Activated naive CD4-positive, alpha-beta T cell treated with anti-CD3 and anti-CD28 coated beads, Interleukin-2, amount 10 ng/mL, durations not matched to agents 7 days and 5 days (primary cell): ENCODE measurements at places on chromosomes 7 and 10.

GRCh38 chr7:129494041-129494440 is 8.3 kb upstream of the SMKR1 start:
- no peak for DNase-seq

- DNase-seq = no peak
Observed at GRCh38 chr10:86888585-86889381, 68.6 kb downstream of the MMRN2 start.

GRCh38 chr7:17404006-17404405 is 105.6 kb downstream of the AHR start:
- DNase-seq = no peak

- DNase-seq = no peak
Observed at GRCh38 chr7:77797734-77798393, 370 bp downstream of the TMEM60 start.

DNA sequence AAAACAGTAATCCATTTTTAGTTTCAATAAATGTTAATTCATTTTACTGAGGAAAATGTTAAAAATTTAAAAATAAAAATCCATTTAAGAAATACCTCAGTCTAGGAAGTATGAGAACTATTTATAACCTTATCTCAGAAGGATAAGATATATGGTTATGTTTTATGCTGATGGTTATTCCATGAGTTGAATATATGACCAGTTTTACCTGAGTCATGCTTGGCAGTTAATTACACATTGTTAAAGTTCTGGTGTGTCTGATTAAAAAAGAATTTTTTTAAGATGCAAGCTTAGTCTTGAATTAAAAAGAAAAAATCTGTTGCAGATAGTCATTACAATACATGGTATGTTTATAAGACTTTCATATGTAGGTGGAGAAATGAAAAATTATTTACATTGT is 191.7 kb downstream of the ARL4A start:
- DNase-seq = no peak

- no peak for DNase-seq
Observed at GRCh38 chr10:45375101-45375500, 1.1 kb downstream of the ALOX5 start.

DNA sequence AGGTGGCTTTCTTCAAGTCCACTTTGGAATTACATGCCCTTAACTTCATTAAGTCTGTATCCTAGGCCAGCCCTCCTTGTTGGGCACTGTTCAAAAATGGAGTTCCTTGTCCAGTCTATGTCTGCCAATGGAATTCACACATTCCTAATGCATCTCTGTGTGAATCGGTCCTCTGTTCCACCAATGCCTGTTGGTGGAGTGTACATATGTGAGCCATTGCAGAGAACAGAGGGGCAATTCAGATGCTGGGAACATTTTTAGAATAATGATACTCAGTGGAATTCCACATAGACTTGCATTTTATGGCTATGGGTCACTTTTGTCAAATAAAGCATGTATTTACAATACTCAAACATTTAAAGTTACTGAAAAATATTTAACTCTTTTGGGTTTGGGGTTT is 108.3 kb downstream of the COL28A1 start:
- DNase-seq = no peak

- DNase-seq = no peak
Observed at GRCh38 chr7:80151274-80151665, 16.6 kb downstream of the GNAI1 start.

- no peak for DNase-seq
Observed at GRCh38 chr7:43199371-43200160, 87.1 kb downstream of the HECW1 start.

DNA sequence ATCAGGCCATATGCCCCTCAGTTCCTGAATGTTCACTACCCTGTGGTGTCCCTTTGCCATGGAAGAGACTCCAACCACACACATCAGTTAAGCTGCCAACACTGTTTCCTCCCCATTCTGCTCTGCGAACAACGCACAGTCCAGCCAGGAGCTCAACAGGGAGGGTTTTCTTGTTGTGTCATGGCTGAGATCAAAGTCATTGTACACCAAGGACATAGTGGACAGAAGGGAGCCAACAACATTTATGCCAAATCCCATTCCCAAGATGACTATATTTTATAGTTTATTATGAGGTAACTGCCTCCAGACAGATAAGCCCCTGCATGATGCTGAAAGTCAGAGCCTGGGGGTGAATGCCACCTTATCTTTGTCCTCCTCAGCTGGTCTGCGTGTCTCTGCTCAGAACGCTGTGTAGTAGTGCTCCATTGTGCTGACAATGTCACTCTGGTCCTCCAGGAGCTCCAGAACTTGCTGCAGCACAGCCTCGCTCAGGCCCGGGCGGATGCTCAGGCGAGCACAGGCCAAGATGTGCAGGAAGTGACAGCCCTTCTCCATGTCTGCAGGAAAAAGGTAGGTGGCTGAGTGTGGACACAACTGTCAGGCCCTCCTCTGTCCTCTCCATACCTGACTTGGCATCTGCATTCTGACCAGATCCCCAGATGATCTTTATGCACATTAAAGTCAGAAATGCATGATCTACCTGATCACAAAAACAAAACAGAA is 27.1 kb upstream of the SH3PXD2A start:
- DNase-seq = no peak

GRCh38 chr10:128062331-128062880 is 63.8 kb downstream of the MKI67 start:
- peak; percentile 41 for DNase-seq

- peak; percentile 69 for DNase-seq
Observed at GRCh38 chr7:111025006-111025405, 65.9 kb upstream of the LRRN3 start.

DNA sequence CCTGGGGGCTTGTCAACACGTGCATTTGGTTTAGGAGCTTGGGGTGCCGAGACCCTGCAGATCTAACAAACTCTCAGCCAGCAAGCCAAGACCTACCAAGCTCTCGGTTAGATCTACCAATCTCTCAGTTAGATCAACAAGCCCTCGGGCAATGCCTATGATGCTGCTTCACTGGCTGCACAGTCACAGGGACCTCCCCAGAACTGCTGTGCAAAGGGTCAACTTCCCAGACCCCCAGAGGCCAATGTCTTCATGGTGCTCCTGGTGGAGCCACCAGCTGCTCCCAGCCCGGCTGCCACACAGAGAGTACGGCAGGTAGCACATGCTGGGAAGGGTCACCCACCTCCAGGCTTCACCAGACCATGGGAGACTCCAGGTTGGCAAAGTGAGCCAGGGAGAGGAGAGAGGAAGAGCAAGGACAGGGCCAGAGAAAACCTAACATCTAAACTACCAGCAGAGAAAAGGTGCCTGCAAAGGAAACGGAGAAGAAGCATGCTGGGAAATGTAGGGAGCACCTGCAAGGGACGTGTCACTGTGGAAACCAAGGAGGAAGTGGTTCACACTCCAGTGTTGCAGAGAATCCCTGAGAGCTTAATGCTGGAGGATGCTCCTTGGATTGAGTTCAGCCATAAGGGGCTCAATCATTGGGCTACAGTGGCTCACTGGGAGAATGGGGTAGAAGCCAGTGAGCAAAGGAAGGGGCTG is 51.5 kb upstream of the GDF10 start:
- DNase-seq = no peak

- DNase-seq = no peak
Observed at GRCh38 chr10:6885284-6885683, 305.2 kb upstream of the PRKCQ start.

DNA sequence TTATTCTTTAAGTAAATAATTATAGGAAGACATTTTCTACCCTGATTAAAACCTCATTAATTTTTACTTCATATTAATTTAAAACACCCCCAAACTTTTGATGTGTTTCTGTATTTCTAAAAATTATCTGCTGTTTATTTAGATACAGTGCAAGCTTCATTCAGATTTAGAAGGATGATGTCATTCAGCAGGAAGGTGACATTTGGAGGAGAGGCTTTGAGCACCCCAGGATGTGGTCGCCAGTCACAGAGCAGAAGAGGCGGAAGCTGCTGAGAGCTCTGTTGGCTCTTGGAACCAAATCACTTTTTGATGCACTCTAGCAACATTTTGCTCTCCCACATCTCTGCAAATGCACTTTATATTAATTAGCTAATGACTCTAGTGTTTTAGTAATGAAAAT is 233.9 kb upstream of the CACNA2D1 start:
- peak; percentile 67 for DNase-seq

DNA sequence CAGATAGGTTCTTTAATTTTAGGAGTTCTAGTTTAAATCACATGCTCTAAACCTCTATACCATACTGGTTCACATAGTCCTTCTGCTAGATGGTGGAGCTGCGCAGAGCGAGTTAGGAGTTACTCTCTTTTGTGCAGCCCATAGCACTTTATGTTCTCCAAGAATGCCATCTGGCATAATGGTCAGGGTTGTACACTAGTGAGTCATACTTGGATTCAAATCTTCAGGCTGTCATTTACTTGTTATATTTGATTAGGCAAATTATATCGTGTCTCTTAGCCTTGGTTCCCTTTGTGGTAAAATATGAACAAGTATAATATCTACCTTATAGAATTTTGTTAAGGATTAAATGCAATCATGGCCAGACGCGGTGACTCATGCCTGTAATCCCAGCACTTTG is 1078.3 kb downstream of the NRG3 start:
- DNase-seq = no peak

DNA sequence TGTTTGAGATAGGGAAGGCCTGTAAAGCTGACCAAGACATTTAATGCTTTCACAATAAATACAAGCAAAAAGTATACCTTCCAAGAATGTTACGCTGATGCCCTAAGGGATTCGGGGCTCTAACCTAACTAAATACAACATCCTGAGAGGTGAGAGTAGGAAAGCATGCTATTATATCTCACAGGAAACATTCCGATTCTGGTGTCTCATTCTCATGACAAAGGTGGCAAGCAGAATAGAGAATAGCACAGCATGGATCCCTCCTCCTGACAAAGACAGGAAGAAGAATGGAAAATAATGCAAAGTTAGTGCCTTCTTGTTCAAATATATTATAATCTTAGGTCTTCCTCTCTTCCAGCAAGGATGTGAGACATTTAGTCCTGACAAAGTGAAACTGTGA is 504.3 kb downstream of the TFEC start:
- DNase-seq = no peak

DNA sequence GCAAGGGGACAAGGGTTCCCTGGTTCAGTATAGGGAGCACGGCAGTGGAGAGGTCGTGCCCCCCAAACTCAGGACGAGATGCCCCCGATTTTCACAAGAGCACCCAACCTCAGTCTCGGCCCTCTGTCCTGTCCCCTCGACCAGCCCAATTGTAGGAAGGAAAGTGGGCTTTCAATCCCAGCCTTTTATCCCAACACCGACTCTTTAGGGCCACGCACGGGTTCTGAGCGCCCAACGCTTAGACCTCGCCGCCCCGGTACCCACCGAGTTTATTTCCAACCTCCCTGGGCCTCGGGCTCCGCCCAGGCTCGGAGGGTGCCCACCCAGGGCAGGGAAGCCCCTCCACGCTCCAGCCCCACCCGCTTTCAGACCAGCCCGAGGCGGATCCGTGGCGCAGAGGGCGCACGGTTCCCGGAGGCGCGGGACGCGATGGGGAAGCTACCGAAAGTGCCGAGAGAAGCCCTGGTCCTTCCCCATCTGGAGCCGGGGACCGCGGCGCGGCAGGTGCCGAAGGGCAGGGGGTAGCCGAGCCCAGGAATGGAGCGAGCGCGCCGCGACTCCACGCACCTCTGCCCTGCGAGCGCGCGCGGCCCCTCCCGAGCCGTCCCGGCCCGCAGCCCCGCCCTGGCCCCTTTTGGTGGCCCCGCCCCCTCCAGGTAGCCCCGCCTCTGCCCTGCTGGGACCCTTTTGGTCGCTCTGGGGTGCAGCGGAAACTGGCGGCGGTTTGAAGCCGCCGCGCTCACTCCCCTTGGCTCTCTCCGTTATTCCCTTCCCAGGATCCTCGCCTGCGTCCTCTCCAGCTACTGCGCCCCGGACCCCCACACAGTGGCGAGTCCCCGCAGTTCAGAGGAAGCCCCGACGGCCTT is 20.4 kb downstream of the GRID2IP start:
- peak; percentile 77 for DNase-seq

GRCh38 chr10:133373174-133374090 is at the start of gene ECHS1:
Gene ECHS1, minus strand, starts transcription at chr10:133373354. Its CDS starts 21 bp downstream, at chr10:133373333.
- DNase-seq = peak; percentile 96

- no peak for DNase-seq
Observed at GRCh38 chr10:72875250-72876055, 18.1 kb upstream of the OIT3 start.

DNA sequence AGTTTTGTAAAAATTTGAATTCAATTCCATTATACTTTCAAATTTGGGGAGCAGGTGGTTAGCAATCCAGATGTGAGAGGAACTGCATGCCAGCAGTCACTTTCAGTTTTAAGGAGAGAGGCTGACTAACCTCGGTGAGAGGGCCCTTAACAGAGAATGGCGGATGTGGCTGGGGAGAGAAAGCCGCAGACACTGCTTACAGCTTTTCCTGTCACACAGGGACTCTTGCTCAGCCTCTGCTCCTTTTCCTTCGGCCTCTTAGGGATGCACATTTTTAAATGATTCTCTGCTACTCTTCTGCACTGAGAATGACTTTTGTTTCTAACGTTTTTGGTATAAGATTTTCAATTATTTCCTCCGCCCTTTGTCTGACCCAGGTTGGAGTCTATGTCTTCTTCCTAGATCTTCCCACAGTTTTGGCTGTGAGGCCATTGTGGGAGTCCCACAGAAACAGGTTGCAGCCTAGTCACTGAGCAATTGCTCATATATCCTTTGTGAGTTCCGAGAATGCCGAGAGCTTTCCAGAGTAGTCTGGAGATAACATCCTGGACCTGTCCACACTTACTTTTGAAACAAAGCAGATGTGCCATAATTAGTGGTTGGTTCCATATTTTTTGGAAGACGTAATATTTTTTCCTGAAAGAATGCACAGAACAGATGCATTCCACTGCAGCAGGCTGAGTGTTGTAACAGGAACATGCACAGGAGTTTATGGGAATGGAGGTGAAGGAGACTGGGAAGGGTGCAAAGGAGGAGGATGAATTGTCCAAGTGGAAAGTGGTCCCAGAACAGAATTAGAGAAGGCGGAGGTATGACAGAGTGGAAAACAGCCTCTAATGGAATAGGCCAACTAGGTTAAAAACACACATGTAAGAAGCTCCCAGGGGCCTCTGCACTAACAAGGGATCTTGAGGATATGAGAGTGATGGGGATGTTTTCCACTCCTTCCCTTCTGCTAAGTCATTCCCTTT is 168.0 kb upstream of the ZNF32 start:
- peak; percentile 89 for DNase-seq

DNA sequence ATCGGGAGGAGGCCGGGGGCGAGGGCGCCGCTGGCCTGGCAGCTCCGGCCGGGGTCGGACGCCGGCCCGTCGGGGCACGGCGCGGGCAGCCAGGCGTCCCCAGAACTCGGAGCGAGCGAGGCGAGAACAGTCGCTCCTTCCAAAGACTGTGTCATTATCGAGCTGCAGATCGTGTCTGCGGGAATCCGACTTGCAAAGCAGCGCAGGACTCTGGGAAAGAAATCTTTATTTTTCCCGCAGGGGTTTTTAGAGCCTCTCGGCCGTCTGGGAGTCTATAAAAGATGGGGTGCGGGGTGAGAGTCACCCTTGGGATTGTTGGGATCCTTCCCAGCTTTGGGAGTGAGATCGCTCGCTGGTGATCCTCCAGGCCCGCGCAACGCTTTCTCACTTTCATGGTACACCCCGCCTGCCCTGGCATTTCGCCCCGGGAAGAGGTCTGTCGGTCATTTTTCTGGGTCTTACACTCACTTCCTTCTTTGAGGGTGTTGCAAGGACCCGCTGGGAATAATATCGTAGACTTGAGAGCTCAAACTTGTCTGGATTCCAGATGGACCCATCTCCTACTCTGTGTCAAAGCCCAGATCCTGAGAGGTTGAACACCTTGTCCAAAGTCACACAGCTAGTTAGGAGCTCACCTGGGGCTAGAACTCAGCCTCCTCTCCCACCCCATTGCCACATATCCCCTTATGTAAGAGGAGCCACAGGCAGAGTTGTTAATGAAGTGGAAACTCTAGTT is 1.0 kb downstream of the UBTD1 start:
- DNase-seq = no peak
